ENCODE measurements at places on chromosomes 3 and 15.

DNA sequence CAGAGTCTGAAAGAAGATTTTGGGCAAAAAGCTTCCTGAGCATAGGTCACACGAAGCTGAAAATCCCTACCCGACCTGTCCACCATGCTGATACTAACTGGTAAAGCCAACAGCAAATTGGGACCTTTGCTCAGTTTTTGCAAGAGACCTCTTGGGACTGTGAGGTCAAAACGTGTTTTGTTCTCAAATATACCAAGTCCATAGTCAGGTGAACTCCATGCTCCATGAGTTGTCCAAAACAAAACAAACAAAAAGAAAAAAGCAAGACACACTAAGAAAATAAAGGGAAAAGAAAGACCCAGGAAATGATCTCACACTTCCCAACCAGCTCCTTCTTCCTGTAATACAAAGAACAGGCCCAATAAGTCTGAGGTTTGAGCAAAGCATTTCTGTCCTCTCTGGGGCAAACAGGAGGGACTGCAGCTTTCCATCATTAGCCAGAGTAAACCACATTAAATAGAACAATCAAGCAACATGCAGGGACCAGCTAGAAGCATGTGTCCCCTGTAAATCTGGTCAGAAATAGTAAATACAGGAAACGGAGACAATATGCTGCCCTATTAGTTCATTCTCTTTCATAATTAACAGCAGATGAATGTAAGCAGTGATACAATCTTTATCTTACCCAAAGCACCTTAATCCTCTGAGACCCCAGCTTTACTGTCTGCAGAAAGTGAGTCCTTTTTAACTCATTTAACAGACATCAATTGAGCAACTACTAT lies 125.0 kb upstream of the LIPC start:
- peak; percentile 23 for DNase-seq

GRCh38 chr3:186021673-186022362 lies 84.0 kb upstream of the TRA2B start:
- peak; percentile 91 for DNase-seq

- peak; percentile 76 for DNase-seq
Measured at GRCh38 chr15:41989573-41990242, 17.4 kb upstream of the EHD4 start.

GRCh38 chr15:51121118-51121517 lies 26.4 kb upstream of the TNFAIP8L3 start:
- DNase-seq = peak; percentile 99

- DNase-seq = peak; percentile 74
Measured at GRCh38 chr3:52194485-52195290, 3.3 kb upstream of the ALAS1 start.

GRCh38 chr3:154193000-154193615 lies 71.9 kb downstream of the ARHGEF26 start:
- DNase-seq = peak; percentile 12

DNA sequence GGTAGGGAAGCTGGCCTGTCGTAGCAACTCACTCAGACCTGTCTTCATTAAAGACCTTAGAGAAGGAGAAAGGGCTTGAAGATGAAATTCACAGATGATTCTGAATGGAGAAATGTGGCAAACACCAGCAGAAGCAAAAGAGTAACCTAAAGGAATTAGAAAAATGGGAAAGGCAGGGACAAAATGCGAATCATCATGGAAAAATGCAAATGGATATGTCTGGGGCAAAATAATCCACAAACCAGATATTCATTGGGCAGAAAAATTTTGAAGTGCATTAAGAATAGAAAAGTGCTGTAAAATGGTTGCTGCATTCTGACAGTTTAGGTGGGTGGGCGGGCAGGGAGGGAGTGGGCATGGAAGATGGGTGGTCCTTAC lies 156.9 kb upstream of the RASGRP1 start:
- DNase-seq = peak; percentile 41

DNA sequence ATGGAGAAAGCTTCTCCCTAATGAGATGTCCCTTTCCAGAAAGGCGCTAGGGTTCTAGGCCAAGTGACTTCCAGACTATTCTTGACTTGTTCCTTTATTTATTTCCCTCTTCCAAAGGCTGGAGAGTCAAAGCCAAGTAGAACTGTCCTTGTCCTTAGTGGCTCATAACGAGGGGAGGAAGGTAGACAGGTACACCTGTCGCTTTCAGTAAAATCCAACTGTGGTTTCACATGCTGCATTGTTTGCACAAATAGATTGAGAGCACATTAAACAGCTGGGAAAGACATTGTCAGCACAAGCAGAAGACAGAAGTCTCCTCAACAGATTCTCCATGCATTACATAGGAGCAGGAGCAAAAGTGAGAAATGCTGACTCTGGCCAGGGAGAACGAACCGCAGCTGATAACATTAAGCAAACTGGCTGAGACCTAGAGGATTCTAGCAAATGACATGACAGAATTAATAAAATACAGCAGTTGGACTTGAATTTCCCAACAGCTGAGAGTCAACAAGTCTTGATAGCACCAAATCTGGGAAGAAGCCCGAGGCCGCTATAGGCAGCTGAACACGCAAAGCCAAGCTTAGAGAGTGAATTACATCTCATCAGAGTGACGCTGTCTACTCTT lies 227.7 kb downstream of the TLE3 start:
- peak; percentile 69 for DNase-seq
